ENCODE measurements at places on chromosomes 3 and 15. TPM values are rescaled to one million over a fixed set of nuclear protein-coding genes. Genes with fewer than 3 reads are reported as not detected.

The GTPBP8 gene
- 21.0 TPM for polyA plus RNA-seq

- DNase-seq: no peak
These were observed 911 bp upstream of the AZI2 start for GRCh38 chr3:28349469-28350000.

The DUOXA1 gene
- polyA plus RNA-seq: 0.10 TPM

DNA sequence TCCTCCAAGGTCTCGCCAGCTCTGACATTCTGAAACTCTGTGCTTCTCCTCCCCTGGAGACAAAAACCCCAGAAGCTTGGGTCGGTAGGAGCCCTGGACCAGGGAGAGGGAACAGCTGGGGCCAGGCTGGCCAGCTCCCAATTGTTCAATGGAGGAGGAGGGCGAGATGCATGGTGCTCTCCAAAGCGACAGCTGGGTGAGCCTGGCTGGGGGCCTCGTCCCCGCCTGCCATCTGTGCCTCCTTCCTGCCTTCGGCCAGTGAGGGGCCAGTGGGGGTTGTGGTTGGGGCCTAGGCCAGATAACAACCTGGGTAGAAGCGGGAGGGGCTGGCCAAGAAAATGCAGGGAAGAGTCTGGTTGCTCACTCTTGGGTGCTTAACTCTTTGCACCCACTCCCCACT is 79.4 kb downstream of the CORO2B start:
- DNase-seq: no peak

- no peak for DNase-seq
These were observed 223.7 kb downstream of the PDCD6IP start for GRCh38 chr3:34022147-34022546.

The LINGO1 gene
- polyA plus RNA-seq: 16.1 TPM

The NECTIN3 gene
- 47.9 TPM for polyA plus RNA-seq

DNA sequence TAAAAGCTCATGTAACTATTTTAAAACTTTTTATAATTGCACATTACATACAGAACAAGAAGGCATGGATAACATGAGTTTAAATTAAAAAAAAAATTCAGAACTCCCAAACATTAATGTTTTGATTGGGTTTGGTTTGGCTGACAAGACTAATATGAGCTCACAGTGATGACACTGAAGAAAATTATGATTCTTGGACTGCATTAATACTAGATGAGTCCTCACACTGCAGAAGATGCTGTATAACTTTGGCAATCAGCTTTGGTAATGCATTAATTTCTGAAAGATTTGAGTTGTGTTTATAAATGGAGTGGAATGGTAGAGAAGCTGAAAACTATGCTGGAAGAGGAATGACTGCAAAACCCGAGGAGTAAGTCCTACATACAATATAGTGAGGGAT is 358.9 kb downstream of the PLCL2 start:
- DNase-seq: no peak

- DNase-seq: no peak
These were observed 248.9 kb upstream of the TBL1XR1 start for GRCh38 chr3:177446165-177446601.

DNA sequence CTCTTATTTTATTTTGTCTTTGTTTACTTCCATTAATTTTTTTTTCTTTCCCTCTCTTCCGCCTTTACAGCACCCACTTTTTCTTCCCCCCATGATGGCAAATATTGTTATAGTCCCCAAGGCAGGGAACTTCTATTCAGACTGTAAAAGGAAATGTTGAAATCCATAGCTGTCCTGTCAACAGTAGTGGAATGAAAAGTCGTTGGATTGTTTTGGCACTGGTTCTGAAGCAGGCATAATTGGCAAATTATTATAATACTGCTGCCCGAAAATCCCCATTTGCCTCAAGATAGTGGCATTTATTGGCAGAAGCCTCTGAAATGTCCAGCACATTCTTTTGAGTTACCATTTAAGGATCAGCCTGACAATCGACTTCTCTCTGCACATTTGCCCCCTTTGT is 150.6 kb downstream of the TPRG1 start:
- no peak for DNase-seq

DNA sequence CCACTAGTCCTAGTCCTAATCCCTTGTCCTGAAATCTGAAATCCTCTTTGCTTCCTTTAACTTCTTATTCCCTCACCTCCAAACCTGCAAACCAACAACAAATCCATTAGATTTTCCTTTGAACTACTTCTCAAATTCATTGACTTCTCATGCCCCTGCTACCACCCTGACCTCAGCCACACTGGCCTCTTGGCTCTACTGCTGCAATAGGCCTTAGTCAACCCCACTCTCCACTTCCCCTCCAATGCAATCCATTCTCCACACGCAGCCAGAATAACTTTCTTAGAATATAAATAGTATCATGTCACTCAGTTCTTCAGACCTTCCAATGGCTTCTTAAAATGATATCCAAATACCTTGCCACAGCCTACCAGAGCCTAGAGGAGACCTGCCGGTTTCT is 131.1 kb upstream of the GADL1 start:
- no peak for DNase-seq

DNA sequence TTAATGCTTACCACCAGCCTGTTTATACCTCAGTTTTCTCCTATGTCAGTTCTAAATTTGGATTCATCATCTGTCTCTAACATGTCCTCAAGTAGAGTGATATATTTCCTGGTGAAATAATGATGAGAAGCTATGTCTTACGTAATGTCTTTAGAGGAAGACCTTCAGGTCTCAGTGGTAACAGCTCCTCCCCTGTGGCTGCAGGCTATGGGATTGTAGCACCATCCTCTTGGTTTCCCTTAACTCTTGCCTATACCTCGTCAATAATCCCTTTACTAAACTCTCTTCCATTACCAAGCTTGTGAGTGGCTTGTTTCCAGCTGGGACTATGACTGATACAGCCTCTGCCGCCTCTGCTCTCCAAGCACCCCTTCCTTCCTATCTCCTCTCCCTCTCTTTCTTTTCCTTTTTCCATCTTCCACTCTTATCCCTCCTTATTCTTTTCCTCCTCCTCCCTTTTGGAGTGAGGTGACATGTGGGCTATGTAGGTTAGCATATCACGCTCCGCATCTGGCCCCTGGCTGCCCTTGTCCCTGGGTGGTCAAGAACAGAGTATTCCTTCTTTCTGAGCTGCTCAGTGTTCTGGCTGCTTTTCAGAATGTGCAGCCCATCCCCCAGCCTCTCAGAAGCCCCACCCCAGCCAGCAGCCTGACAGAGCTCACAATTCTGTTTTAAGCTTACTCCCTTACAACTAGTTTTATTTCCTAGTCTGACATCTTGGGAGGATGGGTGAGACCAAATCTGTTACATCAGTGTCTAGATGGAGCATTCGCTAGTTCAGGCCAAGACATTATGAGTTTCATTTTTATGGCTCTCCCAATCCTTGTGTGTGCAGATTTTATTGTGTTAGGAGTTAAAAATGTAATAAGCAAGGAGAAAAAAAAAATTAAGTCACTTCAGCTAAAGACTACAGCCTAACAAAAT is 75.0 kb upstream of the RNU6-1 start:
- DNase-seq: peak; percentile 62

DNA sequence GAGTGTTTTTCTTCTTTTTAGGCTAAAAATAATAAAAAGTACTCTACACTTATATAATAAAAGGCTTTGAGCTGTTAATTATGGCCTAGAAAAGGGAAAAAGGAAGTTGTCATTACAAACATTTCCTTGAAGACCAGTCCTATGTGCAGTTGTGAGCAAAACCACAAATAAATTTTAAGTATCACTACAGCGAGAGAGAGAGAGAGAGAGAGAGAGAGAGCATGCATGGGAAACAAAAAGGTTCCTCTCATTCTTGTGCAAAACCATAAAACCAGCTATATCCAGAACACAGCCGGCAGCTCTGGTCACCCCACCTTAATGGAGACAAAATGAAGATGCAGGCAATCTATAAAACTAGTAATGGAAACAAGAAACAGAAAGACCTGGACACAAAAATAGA is 33.6 kb downstream of the HEG1 start:
- DNase-seq: no peak

DNA sequence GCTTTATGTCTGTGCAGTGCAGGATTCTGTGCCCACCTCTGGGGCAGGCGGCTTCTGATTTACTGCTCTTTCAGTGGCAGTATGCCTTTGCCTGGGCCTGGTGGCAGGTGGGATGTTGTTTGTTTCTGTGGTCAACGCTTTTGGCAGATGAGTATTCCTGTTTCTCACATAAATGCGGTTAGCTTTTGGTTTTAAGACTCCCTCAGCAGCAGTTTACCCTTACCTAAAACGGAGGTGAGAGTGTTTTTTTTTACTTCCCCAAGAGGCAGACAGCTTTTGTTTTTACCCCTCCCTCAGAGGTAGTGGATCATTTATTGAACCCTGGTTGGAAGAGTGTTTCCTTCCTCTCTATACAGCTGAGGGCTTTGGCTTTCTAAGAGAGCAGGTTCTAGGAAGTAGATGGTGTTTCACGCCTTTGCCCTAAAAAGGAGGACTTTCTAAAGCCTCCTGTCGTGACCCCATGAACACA is 134.1 kb upstream of the PLSCR5 start:
- DNase-seq: no peak

DNA sequence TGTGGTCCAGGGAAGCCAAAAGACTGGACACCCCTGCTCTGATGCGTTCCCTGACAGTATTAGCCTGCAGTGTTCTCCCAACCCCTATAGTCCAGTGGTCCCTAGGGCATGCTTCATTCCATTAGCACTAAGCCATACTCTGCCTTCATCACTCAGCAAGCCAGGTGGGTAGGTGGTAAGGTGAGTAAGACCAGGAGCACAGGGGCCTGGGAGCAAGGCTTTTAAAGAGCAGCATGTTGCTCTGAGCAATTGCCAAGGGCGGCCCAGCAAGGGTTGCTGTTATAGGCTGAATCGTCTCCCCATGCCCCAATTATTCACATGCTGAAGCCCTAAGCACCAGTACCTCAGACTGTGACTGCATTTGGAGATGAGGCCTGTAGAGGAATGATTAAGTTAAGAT is 11.0 kb downstream of the CXCR6 start:
- no peak for DNase-seq

GRCh38 chr3:108157273-108157672 is 65.0 kb downstream of the IFT57 start:
- no peak for DNase-seq

DNA sequence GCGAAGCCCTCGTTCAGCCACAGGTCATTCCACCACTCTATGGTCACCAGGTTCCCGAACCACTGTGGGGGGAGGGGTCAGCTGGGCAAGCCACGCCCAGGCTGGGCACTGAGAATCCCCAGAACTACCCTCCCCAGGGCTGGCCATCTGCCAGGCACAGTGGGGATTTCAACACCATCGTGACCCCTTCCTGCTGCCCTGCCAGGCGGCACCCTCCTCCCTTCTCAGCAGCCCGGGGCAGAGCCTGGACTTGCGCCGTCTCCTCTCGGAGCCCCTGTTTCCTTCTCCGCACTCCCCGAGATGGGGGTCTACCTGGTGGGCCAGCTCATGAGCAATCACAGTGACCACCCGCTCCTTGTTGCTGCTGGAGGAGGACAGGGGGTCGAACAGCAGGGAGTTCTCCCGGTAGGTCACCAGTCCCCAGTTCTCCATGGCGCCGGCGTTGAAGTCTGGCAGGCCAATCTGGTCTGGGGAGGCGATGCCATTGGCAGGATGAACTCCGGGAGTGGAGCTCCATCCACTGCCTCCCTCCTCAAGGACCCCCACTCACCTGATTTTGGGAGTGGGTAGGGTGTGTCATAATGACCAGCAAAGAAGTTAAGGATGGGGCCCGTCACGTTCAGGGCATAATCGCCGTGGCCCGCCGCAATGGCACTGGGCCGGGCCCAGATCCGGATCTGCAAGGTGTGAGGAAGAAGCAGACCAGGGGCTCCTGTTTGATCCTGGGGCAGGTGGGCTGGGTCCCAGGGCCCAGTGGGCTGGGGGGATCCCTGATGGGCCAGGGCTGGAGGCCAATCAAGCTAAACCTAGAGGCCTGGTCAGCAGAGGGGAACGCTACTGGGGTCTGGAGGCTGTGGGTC is 10.5 kb downstream of the ANPEP start:
- no peak for DNase-seq

GRCh38 chr3:146557745-146558144 is 13.3 kb upstream of the PLSCR1 start:
- no peak for DNase-seq

- DNase-seq: no peak
These were observed 422.3 kb upstream of the MDFIC2 start for GRCh38 chr3:70734756-70735155.

GRCh38 chr3:21466476-21466875 is 284.5 kb downstream of the ZNF385D start:
- no peak for DNase-seq

DNA sequence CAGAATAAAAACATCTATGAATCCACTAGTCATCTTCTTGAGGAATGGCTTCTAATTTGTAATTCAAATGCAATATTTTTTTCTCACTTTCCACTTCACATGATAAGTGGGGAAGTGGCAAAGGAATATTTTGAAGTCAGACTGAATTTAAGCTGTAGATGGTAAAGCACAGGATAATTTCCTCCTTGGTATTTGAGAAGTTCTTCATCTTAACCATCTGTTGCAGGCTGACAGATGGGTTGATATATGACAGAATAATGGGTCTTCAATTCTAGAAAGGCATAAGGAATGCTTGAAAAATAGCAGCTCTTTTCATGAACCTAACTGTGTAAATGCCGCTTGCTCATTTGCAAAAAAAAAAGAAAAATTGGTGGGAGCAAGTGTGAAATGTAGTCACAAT is 66.5 kb upstream of the SNTN start:
- no peak for DNase-seq

GRCh38 chr15:52858782-52859176 is 68.6 kb upstream of the ONECUT1 start:
- DNase-seq: no peak

GRCh38 chr3:48039487-48040190 is 23.4 kb upstream of the MAP4 start:
- no peak for DNase-seq

GRCh38 chr3:46135475-46135874 is 72.6 kb downstream of the CCR1 start:
- no peak for DNase-seq

- DNase-seq: no peak
These were observed 39.6 kb downstream of the C3orf38 start for GRCh38 chr3:88189361-88189810.

DNA sequence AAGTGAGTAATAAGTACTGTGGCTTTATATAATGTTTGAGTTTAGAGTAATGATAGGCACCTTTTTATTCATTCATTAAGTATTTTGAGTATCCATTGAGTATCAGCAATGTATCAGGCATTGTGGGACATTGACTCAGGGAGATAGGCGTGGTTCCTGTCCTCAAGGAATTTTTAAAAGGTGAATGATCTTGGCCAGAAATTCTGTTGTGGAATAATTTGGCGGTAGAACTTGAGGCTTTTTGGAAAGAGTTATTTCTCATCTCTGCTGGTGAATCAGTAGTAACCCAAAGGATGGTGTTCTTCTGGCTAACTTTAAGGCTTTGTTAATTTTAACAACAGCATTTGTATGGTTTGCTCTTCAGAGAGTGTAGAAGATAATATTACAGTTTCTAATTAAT is 2.0 kb downstream of the RAB7A start:
- no peak for DNase-seq

DNA sequence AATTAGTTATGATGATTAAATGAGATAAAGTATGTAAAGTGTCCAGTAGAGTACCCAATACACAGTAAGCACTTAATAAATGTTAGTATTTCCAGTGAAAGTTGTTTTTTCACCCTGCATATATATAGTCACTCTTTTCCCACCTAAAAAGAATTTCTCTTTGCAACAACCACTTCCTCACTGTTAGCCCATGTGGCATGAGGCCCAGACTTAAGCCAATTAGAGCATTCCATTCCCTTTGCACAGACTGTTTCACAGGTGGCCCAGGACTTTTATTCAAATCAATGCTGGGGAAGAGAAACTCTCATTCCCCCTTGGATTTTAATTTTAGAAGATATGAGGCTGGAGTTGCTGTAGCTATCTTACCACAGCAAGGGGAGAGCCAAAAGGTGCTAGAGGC is 3.7 kb downstream of the IFT80 start:
- no peak for DNase-seq

- DNase-seq: no peak
These were observed 155.2 kb upstream of the CGNL1 start for GRCh38 chr15:57221134-57221533.

The MOBP gene
- 0.04 TPM for polyA plus RNA-seq

Measured in left renal pelvis (tissue), 4 donors.